ENCODE measurements at places on chromosomes 12 and 14. TPM values are rescaled to one million over a fixed set of nuclear protein-coding genes. Genes with fewer than 3 reads are reported as not detected.
A peak's percentile ranks its signal among the peaks of the same experiment; 100 is the strongest.

DNA sequence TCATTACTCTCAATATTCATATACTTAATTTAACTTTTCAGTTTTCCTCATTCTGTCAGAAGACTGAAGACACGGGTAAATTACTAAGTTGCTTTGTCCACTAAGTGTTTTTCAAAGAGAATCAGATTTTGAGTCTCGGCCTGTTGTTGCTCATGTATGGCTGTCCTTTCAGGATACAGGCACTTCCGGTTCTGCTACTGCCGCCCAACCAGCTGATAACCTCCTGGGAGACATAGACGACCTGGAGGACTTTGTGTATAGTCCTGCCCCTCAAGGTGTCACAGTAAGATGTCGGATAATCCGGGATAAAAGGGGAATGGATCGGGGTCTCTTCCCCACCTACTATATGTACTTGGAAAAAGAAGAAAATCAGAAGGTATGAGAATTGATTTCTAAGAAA lies 28.3 kb upstream of the TEAD4 start:
- no peak for DNase-seq

GRCh38 chr12:69888901-69889300 lies 63.9 kb downstream of the MYRFL start:
- DNase-seq = no peak

The MSI1 gene
- not detected for total RNA-seq

DNA sequence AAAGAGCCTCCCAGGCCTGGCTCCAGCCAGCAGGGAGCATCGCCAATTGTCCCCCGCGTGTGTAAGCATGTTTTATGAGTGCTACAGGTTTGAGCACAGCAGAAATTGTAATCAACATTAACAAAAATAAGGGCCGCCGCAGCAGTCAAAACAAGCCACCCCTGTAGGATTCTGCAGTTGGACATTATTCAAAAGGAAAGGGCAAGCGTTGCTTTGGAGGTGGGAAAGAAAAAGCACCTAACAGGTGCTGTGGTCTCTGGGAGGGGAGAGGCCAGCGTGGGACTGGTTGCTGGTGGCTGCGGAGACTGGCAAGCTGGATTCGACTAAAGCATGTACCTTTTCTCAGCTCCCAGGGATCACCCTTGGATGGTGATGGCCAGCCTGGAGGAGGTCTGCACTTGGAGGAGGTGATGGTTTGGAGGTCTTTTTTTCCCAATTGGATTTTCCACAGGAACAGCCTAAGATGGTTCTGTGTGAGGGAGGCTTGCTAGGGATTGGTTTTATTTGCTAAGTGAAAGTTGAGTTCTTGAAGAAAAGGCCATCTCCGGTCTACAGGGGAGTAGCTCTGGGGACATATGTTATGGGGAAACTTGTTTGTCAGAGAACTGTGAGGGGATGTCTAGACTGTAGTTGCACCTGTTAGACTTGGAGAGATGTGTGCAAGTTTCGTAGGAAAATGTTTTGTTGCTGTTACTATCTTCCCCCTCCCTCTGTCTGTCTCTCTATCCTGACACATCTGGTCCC lies 2.0 kb downstream of the DYRK2 start:
- DNase-seq = no peak

DNA sequence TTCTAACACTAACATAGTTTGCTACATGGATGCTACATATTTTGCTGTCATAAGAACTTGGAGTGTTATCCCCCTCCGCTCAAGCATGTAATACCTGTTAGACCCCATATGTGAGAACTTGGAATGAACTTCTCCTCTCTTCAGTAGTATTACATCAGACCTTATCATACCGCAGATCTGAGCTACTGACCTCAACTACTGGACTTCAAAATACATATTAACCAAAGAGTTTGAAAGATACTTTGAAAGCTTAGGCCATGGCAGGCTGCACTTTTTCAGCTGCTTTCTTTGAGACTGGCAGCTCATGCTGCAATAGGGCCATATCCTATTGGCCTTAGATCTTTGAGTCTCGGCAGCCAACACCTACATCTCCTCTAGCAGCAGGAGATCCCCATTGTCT lies 74.8 kb downstream of the EEA1 start:
- no peak for DNase-seq

- peak; percentile 13 for DNase-seq
Observed at GRCh38 chr12:52391618-52392002, 6.2 kb upstream of the KRT84 start.

DNA sequence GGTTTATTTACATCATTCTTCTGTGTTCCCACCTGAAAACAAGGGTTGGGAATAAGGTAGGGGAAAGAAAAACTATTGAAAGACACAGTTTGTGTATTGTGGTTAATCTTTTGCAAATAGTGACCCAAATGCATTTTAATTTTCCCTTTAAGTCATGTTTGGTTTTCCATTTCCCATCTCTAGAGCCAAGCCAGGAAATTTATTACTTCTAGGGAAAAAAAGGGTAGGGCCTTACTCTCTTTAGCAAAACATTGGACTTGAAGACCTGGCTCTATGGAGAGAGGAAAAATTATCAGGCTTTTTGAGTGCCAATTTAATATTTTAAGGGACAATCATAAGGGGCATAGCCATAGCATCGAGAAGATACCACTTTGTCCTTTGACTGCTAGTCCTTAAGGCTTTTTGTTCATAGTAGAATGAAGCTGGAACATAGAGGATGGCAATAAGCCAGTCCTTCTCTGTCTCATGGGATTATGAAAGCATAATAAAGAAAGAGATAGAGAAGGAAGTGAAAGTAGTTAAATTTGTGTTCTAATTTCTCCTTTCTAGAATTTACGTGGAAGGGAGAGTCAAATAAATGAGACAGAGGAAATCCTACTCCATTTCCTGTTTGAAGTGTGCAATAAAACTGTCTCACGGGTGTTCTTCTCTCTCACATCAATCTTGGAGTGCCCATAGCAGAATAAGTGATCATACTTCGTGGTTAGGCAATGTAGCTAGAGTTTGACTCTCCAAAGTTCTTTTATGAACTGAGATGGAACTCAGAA lies 50.9 kb upstream of the PPFIA2 start:
- peak; percentile 2 for DNase-seq

DNA sequence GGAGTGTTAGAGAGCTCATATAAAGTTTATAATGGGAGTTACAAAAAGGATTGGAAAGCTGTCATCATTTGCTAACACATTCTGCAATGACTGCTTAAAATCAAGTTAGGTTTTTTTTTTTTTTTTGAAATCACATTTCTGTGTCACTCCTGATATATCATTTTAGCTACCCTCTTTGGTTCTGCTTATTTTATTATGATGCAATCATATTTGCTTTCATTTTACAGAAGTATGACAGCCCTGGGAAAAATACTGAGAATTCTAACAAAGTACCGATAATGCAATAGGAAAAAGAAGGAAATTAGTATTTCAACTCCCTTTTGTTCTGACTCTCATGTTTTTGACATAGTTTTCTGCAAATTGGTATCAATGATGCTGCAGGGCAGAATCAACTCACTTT lies 71.6 kb upstream of the MDGA2 start:
- no peak for DNase-seq

DNA sequence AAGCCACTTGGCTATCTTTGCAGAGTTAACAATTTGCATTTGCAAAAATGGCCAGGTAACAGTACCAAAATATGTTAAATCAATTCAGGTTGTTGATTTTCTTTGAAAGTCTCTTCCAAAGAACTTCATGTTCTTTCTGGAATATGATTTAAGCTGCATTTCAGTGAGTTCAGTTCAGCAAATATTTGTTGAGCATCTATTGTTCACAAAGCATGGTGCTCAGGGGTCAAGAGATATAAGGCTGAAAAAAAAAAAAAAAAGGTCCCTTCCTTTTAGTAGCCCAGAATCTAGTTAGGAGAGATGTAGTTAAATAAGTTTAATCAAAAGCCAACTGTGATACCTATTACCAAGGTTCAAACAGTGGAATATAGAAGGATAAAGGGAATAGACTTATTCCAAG lies 317.1 kb downstream of the ZFP36L1 start:
- no peak for DNase-seq

- no peak for DNase-seq
Observed at GRCh38 chr12:132686825-132687210, 324 bp downstream of the POLE start.

GRCh38 chr12:4089121-4089606 lies 184.4 kb upstream of the CCND2 start:
- DNase-seq = no peak

DNA sequence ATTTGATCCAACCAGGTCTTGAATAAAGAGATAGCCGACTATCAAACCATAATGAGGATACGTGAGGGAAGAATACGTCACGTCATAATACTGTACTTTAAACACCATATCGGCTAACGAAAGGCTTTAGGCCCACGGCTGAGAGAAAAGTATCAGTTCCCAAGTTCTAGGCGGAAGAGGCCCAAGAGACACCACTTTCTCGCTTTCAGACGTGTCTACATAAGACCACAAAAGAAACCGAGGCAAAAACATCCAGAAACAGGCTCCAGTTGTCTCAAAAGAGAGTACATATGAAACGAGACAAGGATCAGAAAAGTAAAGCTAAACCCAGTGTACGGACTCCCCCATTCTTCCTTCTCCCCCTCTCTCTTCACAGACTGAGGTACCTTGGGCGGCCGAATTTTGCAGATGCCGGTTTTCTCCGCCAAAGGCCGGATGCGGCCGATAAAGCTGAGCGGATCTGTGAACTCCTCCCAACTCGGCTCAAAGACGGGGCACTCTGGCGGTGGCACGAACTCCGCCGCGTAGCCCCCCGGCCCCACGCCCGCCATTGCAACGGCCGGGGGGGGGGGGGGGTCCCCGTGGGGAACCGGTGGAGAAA lies 479 bp downstream of the KDM5A start:
- DNase-seq = peak; percentile 36

GRCh38 chr14:91356181-91356763 lies 61.3 kb downstream of the CCDC88C start:
- DNase-seq = no peak

The AMHR2 gene
- not detected for total RNA-seq

The TSHR gene
- total RNA-seq = not detected

Measured in fibroblast of the aortic adventitia (primary cell).